Esophagus squamous epithelium (tissue), 5 donors: ENCODE measurements at places on chromosomes 5 and 9.

GRCh38 chr5:72205431-72206009 is 98.2 kb downstream of the MAP1B start:
- DNase-seq = no peak

- no peak for DNase-seq
Observed at GRCh38 chr9:86354818-86355309, 654 bp upstream of the TUT7 start.

DNA sequence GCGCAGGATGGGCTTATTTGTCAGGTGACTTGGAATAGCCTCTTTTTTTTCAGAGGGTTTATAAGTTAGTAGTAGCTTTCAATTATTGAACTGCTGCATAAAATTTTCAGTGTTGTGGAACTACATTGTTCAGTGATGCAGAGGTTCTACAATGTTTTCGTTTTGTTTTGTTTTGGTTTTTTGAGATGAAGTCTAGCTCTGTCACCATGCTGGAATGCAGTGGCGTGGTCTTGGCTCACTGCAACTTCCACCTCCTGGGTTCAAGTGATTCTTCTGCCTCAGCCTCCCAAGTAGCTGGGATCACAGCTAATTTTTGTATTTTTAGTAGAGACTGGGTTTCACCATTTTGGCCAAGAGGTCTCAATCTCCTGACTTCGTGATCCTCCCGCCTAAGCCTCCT is 22.0 kb downstream of the NUP188 start:
- no peak for DNase-seq

GRCh38 chr5:157971571-157972216 is 112.7 kb upstream of the CLINT1 start:
- DNase-seq = no peak

DNA sequence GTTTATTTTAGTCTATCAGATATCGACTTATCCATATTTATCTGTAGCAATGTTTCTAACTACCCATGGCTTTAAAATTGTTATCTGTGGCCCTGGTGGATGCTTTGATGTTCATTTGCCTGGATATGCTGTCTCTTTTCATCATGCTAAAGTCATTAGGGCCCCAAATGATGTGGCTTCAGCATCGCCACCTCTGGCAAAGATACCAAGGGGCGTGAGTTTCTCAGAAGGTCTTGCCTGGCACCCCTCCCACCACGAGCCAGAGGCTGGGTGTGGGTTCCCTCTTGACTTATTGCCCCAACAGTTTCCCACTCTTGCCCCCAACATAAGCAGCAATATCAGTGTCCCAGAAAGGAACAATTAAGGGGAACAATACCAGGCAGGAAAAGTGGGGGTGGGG is 5.4 kb downstream of the ROPN1L start:
- no peak for DNase-seq

- no peak for DNase-seq
Observed at GRCh38 chr9:135212961-135213360, 125.5 kb downstream of the OLFM1 start.

DNA sequence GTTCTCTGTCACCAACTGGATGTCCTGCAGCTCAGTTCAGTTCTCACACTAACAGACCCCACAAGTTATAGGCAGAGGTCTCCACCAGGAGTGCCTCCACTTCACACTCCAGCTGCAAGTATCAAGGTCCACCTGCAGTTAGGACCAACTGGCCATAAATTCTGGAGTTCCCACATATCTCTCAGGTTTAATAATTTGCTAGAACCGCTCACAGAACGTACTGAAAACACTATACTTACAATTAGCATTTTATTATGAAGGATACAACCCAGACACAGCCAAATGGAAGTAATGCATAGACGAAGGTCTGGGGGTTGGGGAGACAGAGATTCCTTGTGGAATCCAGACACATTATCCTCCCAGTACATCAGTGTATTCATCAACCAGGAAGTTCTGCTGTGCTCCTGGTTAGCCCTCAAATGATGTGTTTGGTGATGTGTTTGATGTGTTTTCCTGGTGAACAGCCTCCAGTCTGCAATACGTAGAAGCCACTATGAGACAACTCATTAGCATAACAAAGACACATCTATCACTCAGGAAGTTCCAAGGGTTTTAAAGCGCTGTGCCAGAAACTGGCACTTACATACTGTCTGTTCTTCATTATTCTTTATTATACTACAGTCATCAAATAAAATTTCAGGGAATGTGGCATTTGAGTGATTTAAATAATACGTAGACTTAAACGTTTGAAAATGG is 25.4 kb downstream of the OGN start:
- DNase-seq = no peak

DNA sequence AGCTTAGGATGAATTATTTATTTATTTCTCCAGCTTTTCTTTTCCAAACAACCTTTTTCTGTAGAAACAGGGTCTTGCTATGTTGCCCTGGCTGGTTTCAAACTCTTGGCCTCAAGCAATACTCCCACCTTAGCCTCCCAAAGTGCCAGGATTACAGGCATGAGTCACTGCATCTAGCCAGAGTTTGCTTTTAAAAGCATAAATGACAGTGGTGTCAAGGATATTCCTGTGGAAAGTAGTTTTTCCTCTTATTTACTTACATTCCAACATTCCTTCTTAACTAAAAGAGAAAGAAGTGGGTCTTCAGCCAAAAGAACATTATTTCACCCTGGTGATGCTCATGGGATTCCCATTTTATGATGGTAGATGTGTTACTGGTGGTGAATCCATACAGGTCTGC is 62.4 kb downstream of the GRIA1 start:
- no peak for DNase-seq

DNA sequence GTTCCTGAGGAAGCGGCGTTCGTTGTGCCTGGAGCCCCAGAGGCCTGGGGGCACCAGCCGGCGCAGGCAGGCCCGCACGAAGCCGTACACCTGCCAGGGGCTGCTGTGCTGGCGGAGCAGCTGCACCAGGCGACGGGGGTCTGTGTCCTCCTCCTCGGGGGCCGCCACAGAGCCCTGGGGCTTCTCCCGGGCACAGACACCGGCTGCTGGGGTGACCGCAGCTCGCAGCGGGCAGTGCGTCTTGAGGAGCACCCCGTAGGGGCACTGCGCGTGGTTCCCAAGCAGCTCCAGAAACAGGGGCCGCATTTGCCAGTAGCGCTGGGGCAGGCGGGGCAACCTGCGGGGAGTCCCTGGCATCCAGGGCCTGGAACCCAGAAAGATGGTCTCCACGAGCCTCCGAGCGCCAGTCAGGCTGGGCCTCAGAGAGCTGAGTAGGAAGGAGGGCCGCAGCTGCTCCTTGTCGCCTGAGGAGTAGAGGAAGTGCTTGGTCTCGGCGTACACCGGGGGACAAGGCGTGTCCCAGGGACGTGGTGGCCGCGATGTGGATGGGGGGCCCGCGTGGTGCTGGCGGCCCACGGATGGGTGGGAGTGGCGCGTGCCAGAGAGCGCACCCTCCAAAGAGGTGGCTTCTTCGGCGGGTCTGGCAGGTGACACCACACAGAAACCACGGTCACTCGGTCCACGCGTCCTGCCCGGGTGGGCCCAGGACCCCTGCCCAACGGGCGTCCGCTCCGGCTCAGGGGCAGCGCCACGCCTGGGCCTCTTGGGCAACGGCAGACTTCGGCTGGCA is 1.3 kb downstream of the TERT start:
- no peak for DNase-seq

DNA sequence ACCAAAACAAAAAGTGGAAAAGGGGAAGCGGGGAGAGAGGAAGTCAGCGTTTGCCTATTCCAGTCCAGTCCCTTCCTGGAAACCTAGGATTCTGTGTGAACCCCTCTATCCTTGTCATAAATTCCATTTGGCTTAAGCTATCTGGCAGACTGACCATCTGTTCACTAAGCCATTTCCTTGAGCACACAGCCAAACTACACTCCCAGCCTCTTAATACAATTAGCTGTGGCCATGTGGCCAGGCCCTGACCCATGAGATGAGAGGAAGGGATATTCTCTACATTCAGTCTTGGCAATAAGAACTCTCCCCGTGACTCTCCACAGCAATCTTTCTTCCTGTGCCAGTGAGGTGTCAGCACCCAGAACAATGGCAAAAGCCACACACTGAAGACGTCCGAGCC is 424.8 kb downstream of the TLE1 start:
- no peak for DNase-seq

GRCh38 chr5:15285901-15286583 is 213.9 kb upstream of the FBXL7 start:
- DNase-seq = no peak

DNA sequence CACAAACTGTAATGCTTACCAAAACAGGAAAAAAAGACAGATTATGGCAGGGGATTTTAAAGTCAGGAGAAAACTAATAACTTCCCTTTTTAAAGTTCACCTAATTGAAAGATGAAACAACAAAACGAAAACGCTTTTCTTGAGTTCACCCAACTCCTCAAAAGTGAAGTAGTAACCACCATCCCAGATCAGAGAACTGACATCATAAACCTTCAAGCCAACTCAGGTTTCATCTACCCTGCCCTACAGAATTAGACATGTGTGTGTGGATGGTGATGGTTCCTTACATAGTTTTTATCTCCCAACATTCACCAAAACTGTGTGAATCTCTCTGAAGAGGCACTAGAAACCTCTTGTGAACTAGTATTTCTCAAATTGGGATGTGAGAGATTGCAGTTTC is 195.2 kb upstream of the PTGER4 start:
- DNase-seq = no peak

GRCh38 chr9:6944093-6944551 is 186.3 kb downstream of the KDM4C start:
- no peak for DNase-seq

DNA sequence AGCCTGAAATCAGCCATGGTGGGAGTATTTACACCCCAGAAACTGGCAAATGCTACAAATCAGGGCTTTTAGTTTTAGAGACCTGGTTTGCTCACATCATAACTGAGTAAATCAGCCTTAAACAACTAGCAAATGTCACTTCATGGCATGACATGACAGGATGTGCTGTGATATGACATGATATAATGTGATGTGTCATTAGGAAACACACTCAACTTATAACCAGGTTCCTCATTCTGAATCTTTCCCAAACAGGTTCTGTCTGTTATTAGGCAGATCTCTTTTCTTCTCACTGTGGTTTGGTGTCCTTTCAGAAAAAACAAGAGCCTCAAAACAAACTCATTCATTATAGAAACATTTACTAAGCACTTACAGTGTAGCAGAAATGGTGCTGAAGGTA is 90.5 kb downstream of the ADAMTS12 start:
- DNase-seq = no peak

DNA sequence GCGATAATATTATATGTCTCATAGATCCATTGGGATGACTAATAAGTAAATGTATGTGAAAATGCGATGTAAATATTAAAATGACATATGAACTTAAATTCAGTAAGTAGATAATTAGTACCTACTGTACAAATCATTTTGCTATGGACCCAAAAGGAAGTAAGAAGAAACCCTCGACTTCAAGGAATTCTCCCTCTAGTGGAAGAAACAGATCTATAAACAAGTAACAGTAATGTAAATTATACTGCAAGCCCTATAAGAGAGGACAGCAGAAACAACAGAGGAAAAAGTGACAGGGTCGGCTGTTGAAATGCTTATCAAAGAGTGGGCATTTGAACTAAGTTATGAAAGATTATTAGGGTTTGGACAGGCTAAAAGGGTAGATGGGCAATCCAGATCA is 320.3 kb downstream of the DMAC1 start:
- no peak for DNase-seq

- DNase-seq = no peak
Observed at GRCh38 chr5:154415114-154415513, 30.7 kb upstream of the SAP30L start.

DNA sequence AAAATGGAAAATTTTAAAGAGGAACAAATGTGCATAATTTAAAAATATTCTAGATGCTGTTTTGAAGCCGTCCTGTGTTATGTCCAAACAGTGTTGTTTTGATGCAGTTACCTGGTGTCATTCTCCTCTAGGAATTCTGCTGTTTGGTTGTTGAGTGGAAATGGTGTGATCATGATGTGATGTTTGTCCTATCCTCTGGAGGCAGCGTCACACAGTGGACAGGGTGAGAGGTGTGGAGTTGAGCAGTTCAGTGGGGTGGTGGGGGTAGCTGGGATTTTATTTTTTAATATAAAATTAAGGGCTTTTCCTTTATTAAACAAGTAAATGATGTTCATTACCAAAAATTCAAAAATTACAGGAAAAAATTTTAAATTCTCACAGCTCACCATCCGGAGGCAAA is 31.2 kb downstream of the PRDM6 start:
- no peak for DNase-seq

DNA sequence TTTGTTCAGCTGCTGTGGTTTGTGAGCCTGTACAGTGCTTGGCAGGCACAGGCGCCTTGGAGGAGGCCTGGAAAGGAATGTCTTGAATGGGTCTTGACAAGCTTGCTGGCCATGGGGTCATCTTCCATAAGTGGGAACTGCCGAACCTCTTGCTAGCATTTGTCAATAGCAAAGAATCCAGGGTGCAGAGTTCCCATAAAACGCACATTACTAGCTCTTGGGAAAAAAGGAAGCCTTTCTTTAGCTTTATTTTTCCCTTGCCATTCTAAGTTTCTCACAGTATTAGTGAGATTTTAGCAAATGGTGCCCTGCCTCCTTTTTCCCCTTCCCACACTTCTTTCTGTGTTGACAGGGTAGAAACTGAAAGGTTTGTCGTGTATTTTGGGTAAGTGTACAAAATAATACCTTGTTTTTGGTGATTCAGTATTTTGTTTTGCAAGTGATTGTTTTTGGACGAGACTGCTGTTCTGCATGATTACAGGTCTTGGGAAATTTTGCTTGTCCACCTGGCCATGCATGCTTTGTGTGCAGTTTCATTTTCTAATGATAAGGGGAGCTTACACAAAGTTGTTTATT is 82.0 kb downstream of the ADGRV1 start:
- DNase-seq = no peak

- DNase-seq = no peak
Observed at GRCh38 chr9:78295177-78295575, 1.7 kb upstream of the PSAT1 start.

GRCh38 chr5:73591698-73592501 is 26.4 kb downstream of the UTP15 start:
- DNase-seq = no peak

DNA sequence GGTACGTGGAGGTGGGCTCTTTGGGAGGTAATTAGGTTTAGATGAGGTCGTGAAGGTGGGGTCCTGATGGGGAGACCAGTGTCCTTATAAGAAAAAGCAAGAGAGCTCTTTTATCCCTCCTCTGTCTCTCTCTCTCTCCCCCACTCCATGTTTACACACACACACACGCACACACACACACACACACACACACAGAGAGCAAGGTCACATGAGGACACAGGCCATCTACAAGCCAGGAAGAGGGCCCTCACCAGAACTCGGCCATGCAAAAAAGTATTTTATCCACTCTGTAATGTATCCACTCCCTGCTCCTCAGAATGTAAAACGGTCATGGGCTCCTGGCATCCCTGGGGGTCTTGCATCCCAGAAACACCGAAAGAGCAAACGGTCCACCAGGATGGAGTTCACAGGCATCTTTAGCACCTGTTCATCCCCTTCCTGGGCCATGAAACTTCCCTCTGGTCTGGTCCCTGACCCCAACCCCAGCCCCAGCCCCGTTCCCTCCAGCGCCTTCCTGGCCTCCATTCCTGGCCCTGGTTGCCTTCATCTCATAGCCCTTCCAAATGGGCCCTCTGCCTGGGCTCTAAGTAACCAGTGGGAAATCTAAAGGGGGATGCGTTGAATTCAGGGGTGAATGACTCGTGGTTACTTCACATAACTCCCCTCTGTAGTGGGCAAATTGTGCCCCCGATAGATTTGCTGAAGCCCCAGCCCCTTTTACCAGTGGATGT is 88.8 kb downstream of the NSUN2 start:
- no peak for DNase-seq
